ENCODE measurements at places on chromosomes 4 and X.

DNA sequence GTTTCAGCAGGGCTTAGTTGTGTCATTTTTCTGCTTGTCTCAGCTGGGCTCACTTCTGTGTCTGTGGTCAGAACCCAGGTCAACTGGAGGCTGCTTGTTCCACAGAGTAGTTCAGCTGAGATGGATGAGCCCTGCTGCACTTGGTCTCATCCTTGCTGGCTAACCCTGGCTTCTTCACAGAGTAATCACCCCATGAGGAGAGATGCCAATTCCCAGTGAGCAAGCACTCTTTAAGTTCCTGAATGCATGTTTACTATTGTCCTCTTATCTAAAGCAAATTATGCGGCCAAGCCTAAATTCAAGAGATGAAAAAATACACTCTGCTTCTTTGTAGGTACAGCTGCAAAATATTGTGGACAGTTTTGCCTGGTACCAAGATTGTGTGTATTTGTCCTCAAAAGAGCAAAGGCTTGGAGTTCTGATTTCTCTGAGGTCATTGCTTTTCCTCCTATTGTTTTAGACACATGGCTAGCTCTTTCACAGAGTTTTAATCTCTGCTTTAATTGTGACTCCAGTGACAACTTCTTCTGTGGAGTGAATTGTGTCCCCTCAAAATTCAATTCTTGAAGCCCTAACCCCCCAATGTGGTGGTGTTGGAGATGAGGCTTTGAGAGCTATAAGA, 236.6 kb upstream of the ANKRD50 start:
- DNase-seq: no peak

DNA sequence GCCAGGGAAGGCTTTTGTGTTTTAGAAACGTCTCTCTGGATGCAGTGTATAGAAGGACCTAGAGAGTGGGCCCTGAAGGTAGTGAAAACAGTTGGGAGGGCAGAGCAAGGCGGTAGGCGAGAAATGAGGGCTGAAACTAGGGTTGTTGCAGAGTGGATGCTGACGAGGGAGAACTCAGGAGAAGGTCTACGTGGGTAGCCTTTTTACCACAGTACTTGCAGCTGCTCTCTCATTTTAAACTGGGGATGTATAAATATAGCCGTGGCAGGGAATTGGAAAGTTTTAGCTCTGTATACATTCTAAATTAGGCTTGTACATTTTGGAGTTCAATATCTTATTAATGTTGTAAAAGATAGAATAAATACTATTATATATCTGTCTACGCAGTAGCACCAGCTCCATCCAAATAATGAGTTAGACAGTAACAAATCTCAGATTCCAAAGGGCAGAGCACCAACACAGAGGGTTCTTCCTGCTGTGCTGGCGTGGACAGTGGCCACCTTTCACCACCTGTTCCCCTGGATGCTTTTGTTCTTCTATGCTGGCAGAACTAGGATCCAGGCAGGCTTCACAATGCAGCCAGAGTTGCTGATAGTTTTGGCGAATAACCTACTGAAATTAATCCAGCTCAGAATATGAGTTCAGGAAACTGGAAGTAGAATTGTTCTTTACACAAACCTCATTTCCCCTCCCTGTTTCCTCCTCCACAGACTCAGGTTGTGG, 31.7 kb downstream of the CCNG2 start:
- no peak for DNase-seq

GRCh38 chr4:155758481-155759371, at the start of gene GUCY1B1:
GUCY1B1 (plus strand) TSS chr4:155759021; CDS start chr4:155759141, 120 bp downstream.
- DNase-seq: peak; percentile 64

DNA sequence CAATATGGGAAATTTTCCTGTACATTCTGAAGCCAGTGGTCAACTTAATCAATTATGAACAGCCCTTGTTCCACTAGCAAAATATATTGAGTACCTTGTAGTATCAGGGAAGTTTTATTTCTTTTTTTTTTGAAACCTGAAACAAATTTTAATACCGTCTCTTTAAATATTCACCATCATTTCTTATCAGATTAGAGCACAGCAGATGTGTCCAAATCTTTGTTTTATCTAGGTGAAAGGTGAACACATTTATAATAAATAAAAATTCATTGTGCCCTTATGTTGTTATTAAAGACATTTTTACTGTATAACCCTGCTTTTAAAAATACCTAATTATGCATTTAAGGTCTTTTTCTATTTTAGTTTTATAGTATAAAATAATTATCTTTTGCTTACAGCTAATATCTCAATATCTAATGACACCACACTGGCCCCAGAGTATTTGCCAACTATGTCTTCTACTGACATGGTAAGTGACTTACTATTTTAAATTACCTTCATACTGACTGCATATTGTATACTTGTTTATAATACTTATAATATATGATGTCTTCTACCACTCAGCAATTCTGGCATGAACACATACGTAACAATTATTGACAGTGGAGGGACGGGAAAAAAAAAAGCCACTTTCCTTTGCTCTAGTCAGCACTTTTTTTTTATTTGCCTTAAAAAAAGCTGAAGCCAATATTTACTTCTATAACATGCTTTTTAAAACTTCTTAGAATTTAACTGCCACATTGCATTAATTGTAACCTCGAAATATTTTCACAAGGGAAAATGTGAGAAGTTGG, 147.9 kb downstream of the SLC4A4 start:
- DNase-seq: no peak

DNA sequence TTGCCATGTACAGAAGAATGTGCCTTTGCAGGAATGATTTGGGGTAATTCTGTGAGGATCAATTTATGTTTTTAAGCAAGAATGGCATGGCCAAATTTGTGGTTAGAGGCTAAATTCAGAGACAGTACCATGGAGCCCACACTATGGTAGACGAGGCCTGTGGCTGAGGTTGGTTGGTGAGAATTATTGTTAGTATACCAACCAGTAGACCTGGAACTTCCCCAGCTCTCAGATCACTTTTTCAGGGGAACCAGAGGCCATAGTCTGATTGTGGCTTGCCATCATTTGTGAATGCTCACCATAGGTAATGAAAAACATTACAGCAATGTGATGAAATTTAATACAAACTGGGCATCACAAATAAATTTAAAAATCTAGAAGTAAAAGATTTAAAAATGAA, 56.3 kb downstream of the SHISA3 start:
- no peak for DNase-seq

DNA sequence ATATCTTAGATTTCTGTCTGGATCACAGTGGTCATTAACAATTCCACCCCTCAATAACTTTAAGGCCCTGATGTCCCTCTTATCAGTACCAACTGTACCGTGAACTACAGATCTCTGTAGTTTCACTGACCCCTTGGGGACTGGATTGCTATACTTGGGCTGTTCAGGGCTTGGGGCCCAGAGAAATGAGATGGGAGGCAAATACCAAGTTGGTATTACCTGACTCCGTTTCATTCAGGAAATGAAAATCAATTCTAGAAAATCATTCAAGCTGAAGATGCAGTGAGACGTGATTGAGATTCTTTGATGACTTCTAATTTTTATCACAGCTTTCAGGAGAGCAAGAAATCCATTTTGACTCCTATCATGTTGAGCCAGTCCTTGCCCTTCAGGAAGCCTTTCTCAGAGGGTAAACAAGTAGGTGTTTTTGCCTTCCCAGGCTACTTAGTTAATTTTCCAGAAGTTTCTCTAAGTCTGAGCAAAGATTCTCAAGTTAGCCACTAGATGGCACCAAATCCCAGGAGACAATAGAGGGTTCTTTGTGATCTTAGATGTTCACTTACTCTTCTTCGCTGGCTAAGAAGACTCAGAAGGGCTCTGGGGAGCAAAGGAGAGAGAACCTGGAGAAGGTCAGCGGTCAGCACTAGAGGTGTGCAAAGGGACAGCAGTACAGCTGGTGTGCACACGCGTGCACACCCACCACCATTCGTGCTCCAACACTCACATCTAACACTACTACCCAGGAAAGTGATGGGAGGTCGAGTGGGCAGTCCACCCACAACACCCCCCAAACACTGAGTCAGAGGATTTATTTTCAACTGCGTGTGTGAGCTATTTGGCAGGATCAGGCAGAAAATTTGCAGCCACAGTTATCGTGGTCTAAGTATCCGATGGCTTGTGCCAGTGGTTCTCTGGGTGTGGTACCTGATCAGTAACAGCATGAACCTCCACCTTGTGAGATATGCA, 7.4 kb downstream of the HNRNPH2 start:
- DNase-seq: no peak

DNA sequence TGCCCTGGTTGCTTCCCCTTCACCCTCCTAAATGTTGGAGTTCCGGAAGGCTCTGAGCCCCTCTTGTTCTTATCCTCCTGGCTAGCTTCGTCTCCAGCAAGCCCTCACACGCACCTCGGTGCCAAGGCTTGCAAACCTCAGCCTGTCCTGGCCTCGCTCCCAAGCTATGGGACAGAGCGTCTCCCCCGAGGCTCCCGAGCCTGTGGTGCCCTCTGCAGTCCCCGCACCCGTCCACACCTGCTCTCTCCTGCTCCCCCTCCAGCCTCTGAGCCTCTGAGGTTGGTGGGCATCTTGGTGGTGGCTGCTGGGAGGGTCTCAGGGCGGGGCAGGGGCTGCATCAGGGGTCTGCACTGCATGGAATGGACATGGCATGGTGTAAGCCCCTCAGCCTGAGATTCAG, 63.2 kb downstream of the TRMT44 start:
- DNase-seq: no peak

DNA sequence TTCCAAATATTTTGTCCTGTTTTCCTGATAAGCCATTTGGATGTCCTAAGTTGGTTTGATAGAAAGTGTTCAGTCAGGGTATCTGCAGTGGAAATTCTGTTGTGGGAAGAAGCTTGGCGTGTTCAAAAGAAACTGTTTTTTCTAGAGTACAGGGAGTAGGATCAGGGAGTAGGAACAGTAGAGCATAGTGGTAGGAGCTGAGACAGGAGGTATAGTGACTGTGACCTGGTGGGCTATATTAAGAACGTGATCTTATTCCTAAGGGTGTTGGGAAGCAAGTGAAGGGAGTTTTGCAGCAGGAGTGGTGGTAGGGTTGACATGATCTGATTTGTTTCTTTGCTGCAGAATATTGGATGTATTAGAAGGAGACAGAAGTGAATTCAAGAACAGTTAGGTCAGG, 348.2 kb downstream of the BMPR1B start:
- no peak for DNase-seq

GRCh38 chr4:124526331-124526730, 186.2 kb downstream of the ANKRD50 start:
- no peak for DNase-seq

GRCh38 chrX:97743014-97743413, 859.3 kb downstream of the RPA4 start:
- no peak for DNase-seq

DNA sequence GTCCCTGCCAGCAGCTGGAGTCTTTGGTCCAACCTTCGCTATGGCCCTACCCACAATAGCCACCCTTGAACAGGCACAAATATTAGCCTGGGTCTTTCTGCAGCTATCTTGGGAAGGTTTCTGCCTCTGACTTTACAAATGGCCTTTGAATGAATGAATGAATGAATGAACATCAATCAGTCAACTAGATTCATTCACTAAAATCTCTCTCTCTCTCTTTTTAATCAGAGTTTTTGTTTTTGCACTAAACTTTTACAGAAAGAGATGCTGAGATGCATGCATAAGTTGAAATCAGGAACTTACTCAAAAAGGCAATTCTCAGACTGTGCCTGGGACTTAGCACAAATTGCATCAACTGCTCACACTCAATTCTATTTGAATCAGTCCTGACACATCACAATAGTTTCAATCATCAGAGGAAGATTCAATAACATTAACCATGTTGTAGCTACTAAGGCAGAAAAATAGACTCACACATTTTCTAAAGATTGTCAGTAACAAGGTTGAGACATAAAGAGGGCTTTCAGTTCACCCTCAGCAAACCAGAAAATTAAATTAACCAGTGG, 55.0 kb downstream of the ANXA3 start:
- no peak for DNase-seq

- DNase-seq: no peak
Measured at GRCh38 chrX:22958250-22958649, 41.5 kb upstream of the DDX53 start.

Data from DMS 273 treated with DMSO at 0.1 percent for 48 hours (cell line).